ENCODE measurements at places on chromosomes 1 and 21.

DNA sequence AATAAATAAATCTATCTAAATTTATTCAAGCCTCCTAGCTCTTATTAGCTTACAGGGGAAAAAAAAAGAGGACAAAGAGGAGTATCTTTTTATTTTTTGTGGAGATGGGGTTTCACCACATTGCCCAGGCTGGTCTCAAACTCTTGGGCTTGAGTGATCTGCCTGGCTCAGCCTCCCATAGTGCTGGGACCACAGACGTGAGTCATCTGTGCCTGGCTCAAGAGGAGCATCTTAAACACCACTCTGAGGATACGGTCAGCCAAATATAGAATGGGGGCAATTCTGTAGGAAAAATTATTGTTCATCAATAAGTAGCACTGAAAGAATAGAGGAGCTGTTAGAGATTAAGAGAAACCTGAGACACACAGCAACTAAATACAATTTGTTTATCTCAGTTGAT is 24.1 kb downstream of the SLC45A3 start:
- DNase-seq: no peak

GRCh38 chr1:112146201-112146715 is 156.8 kb upstream of the KCND3 start:
- DNase-seq: no peak

- DNase-seq: no peak
These were observed 171.1 kb downstream of the TOMM20 start for GRCh38 chr1:234957330-234958065.

- DNase-seq: no peak
These were observed 184.2 kb upstream of the RAB4A start for GRCh38 chr1:229086686-229087085.

DNA sequence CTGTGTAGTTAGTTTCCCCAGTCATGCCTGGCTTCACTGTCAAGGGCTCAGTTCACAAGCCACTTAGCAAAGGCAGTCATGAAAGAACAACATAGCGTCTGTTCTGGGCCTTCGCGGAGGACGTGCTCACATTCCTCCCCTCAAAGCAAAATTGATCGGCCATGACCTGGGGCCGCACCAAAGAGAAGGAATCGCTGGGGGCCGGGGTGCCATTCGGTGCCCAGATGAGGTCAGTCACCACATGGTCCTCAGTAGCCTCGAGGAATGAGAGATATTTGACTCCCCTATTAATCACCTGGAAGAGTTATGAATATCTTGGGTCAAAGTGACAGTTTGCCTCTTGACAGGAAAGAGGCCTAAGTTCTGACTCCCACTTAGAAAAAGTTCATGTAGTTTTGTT is 251.1 kb upstream of the JUN start:
- no peak for DNase-seq

DNA sequence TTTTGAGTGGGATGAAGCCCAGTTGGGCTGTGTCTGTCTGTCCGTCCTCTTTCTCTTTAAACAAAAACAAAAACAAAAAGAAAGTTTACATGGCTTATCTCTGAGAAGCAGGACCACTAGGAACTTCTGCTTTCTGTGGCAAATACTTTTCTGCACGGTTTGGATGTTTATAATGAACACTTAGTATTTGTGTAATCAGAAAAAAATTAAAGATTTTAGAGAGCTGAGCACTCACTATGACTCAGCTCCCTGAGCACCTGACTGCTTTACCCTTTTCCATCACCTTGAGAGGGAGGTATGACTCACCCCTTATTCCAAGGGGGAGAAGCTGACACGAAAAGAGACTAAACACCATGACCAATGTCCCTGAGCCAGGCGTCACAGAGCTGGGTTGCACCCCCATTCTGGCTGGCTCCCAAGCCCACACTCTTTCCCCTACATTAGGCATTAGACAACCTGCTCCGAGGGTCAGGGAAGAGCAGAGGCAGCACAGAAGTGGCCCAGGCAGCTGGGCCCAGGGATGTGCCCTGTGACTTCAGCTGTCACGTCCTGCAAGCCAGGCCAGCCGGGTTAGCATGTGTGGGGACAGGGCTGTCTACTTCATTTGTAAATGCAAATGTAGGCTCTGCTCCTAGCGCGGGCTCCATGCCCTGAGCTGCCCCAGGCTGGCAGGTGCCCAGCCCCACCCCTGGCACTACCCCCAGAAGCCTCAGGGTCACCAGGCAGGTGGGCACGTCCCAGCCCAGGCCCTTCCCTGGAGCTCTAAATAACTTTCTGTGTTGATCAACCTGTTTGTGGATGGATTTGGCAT is 30.4 kb downstream of the RAP1GAP start:
- no peak for DNase-seq

- DNase-seq: no peak
These were observed 12.9 kb upstream of the NUF2 start for GRCh38 chr1:163308811-163309210.

GRCh38 chr1:117569856-117570255 is 36.0 kb upstream of the TENT5C start:
- no peak for DNase-seq

DNA sequence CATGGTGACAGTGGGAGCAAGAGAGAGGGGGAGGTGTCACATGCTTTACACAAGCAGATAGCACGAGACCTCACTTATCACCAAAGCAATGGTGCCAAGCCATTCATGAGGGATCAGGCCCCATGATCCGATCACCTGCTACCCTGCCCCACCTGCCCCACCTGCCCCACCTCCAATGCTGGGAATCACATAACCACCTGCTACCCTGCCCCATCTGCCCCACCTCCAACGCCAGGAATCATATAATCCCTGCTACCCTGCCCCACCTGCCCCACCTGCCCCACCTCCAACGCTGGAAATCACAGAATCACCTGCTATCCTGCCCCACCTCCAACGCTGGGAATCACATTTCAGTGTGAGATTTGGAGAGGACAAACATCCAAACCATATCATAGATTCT is 10.6 kb upstream of the AIRE start:
- no peak for DNase-seq

GRCh38 chr1:10637834-10638558 is 158.4 kb downstream of the CASZ1 start:
- no peak for DNase-seq

GRCh38 chr1:27887215-27888021 is 15.1 kb downstream of the THEMIS2 start:
- peak; percentile 68 for DNase-seq

GRCh38 chr1:41242342-41243078 is 404 bp upstream of the SCMH1 start:
- no peak for DNase-seq

DNA sequence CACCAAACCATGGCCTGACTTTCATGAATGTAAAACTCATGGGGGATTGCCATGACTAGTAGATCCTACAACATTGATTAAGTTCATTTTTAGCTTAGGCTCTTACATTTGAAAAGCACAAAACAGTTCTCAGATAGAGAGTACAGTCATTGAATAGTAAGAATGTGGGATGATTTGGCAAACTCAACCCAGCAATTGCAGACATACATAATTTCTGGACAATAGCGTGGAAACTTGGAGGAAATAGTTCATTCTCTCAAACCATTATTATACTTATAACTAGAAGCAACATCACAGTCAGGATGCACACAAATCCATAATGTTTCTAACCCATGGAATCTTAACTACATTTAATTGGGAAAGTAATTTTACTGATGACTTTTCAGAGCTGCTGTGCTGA is 598.2 kb downstream of the LMO4 start:
- DNase-seq: no peak

DNA sequence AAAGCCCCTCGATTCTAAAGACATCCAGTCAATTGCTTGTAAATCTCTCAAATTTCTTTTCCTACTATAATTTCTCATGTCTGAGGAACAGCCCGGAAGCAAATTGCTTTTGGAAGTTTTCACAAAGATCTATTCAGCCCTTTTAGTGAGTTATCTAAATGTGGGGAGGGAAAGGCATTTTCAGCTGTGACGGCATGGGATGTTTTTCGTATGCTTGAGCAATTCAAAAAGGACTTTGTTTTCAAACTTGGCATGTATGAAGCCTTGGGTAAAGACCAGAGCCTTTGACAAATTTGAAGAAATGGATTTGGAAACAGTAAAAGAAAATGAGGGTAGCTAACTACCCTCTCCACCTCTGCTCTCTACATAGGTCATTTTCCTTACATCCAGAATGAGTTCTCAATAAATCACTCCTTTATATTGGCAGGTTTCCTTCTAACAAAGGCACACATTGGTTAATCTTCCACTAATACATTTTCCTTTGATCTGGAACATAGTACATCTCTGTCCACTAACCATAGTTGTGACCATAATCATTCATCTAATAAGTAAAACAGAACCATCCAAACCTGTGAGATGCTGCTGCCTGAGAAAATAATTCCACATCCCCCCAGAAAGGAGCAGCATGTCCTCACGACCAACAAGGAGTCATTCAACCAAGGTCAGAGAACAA is 66.1 kb upstream of the ADAM30 start:
- no peak for DNase-seq

DNA sequence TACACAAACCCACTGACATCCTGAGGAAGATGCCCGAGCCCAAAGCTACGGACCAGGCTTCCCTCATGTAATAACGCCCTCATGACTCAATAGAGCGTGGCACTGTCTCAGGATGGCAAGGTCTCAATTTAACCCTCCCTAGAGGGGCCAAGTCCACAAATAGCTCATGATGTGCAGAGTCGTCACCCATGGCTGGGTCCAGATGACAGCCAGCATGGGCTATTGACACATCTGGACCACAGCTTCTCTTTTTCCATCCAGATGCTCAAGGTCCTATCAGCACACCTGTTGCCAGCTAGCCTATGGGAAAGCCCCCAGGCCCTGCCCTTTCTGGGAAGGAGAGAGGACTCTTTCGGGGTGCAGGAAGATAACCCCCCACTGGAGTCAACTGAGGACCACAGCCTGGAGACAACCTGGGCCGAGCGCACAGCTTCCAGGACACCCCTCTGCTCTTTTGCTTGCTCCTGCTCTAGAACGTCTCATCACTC is 2.8 kb downstream of the LAPTM5 start:
- DNase-seq: peak; percentile 94

GRCh38 chr1:220516014-220516721 is 11.8 kb upstream of the MARK1 start:
- DNase-seq: no peak

GRCh38 chr1:180981596-180982387 is 40.9 kb downstream of the STX6 start:
- peak; percentile 11 for DNase-seq

- no peak for DNase-seq
These were observed 12.5 kb downstream of the PODN start for GRCh38 chr1:53074313-53075154.

GRCh38 chr21:31142600-31142999 is 104.3 kb upstream of the KRTAP19-8 start:
- DNase-seq: no peak

DNA sequence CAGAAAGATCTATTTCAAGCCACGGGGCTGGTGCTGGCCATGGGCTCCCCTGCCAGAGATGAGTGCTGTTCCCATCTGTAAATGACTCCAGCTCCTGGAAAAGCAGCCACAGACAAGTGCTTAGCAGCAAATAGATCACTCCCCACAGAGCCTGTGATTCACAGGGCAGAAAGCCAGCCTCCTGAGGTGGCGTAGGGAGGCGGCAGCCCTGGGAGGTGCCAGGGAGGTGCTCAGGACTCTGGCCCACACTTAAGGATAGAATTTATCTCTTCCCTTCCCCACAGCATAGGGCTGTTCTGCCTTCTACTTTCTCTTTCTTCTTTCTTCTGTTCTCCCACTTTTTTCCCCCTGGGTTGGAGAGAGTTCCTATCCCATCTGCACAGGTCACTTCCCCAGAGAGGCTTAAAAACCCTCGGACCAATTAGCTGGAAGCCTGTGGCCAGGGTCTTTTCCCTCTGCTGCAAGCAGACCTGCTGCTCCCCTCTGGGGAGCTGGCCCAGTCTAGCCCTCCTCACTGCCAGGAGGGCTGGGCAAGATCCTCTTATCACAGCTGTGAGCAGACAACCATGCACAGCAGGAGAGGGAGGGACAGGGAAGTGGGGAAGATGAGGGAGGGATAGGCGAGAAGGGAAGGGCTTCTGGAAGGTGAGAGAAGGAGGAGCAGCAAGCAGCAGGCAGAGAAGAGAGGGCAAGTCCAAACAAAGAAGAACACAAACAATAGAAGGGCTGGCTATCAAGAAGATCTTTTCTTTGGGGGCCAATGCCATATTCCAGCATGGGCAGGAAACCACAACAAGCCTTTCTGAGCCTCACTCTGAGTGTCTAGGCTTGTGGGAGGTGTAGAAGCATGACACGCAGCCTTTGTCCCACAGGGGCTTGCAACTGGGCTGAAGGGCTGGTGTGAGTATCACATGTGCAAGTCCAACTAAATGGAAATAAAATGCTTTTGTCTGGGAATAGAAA is 41.0 kb downstream of the KCND3 start:
- DNase-seq: no peak

DNA sequence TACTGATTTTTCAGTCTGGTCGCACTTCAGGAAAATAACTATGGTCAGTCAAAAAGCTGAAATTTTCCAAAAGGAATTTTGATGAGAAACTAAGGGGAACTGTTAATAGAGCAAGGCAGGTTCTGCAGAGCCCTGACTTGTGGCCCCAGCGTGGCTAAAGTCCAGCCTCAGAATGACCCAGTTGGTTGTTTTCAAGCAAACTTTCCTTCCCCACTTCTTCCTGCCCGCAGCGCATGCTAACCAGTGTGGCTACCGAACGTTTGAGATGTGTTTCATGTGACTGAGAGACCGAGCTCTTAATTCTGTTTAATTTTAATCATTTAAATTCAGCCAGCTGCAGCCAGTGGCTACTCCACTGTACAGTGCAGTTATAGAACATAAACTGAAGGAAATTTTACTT is 6.2 kb upstream of the IL10RB start:
- peak; percentile 45 for DNase-seq

GRCh38 chr1:167452483-167452882 is 65.8 kb downstream of the CD247 start:
- no peak for DNase-seq

DNA sequence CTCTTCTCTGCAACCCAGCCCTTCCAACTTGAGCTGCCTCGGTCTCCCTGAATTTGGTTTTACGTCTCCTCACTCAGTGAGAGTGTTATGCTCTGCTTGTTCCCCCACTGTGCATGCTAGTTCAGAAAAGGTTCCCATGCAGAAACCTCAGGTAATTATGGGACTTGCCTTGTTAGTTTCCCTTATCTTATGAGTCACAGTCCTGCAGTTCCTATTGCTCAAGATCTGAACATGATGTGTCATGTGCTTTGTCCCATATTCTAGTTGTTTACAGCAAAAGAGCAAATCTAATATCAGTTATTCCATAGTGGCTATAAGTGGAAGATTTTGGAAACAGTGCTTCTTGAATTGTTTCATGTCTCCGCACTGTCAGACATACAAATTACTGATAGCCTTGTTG is 74.4 kb downstream of the DUSP10 start:
- peak; percentile 55 for DNase-seq
